ENCODE measurements at places on chromosomes 12 and 14. TPM values are rescaled to one million over a fixed set of nuclear protein-coding genes. Genes with fewer than 3 reads are reported as not detected.

GRCh38 chr12:111759271-111759670, 7.5 kb upstream of the ALDH2 start:
- DNase-seq = no peak

DEGS2 gene
- polyA plus RNA-seq = 3.5 TPM

COCH gene
- polyA plus RNA-seq = 1.6 TPM

GRCh38 chr14:99261912-99262787, 9.8 kb downstream of the BCL11B start:
- DNase-seq = no peak

GPR137C gene
- polyA plus RNA-seq = 9.1 TPM

RFX4 gene
- polyA plus RNA-seq = not detected

CLEC9A gene
- 1.3 TPM for polyA plus RNA-seq

- no peak for DNase-seq
Observed at GRCh38 chr14:37637341-37637740, 41.9 kb downstream of the TTC6 start.

RNF31 gene
- polyA plus RNA-seq = 55.7 TPM

- no peak for DNase-seq
Observed at GRCh38 chr14:51160871-51161270, 66.0 kb upstream of the TRIM9 start.

DNA sequence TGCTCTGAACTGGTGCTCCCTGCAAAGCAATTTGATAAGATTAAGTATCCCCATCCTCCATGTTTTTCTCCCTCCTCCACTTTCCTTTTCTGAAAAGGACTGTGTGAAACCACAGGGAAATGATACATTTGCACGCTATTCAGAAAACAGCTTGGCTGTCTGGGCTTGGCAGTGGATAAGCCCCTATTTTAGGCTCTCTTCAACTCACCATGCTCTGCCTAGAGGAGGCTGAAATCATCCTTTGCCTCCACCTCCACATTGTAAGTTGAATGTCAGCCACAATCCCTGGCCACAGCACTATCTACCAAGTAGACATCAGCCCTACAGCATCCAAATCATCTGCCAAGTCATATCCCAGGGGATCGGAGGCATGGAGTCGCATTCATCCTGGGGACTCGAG, 642.3 kb downstream of the RPS29 start:
- DNase-seq = no peak

- no peak for DNase-seq
Observed at GRCh38 chr12:115895247-115895646, 382.2 kb downstream of the MED13L start.

IRAK3 gene
- 31.6 TPM for polyA plus RNA-seq

- no peak for DNase-seq
Observed at GRCh38 chr14:21169573-21169972, 13.7 kb upstream of the OR5AU1 start.

DNA sequence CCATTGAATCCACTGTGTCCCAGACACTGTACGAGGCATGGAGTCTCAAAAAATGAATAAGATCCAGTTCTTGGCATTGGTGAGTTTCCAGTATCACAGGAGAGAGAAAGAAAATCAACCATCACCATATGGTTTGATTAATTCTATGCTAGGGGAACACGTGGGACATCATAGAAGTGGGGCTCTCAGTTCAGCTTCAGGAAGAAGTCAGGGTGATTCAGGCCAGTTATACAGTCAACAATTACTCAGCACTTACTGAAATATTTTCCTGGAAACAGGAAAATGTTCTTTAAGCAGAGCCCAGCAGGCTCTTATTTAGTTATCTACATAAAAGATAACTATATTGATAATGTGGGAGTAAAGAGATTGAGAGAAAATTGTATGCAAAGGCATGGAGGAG, 407.2 kb downstream of the NOVA1 start:
- DNase-seq = no peak

- no peak for DNase-seq
Observed at GRCh38 chr12:29160230-29160629, 11.2 kb downstream of the FAR2 start.

- DNase-seq = no peak
Observed at GRCh38 chr14:37620856-37621255, 25.4 kb downstream of the TTC6 start.

- DNase-seq = no peak
Observed at GRCh38 chr12:11568762-11569478, 80.6 kb upstream of the ETV6 start.

- no peak for DNase-seq
Observed at GRCh38 chr14:99531251-99532096, 50.3 kb downstream of the CCNK start.

GPR65 gene
- polyA plus RNA-seq = 0.78 TPM

NUP37 gene
- polyA plus RNA-seq = 32.7 TPM

DNA sequence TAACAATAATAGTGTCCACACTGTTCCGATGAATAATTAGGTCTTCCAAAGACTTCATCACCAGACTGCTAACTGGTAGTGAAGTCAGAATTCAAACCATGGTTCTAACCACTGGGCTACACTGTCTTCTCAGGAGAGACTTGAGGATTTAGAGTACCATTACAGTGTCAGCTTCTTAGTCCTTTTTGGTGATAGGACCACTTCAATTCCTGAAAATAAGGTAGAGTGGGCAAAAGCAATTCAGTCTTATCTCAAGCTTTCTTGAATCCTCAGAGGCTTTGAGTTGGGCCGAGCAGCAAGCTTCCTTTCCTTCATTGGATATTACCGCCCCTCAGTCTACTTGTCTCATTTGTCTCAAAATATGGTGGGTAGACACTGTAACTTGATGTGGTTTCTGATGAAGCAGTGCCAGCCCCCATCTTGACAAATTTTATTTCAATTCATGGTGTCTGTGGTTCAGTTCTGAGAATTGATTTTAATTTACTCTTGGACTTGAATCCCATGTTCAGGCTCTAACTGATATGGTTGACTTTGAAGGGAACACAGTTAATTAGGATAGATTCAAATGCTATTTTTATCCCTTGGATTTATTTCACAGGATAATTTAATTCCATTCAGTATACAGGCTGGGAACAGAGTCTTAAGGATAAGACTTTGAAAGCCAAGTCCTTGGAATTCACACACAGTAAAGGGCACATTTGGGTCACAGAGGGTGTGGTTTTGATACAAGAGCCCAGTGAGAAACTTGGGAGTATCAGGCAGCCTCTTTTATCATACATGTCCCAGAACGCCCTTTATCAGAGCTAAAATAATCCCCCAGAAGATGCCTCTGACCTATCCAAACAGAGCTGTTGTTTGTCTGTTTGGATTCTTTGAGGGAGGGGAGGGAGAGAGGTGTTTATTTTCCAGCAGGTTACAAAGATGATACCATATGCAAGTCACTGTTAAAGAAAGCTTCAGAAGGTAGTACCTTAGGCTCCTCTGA, 167.3 kb downstream of the PRKCH start:
- DNase-seq = no peak

DNA sequence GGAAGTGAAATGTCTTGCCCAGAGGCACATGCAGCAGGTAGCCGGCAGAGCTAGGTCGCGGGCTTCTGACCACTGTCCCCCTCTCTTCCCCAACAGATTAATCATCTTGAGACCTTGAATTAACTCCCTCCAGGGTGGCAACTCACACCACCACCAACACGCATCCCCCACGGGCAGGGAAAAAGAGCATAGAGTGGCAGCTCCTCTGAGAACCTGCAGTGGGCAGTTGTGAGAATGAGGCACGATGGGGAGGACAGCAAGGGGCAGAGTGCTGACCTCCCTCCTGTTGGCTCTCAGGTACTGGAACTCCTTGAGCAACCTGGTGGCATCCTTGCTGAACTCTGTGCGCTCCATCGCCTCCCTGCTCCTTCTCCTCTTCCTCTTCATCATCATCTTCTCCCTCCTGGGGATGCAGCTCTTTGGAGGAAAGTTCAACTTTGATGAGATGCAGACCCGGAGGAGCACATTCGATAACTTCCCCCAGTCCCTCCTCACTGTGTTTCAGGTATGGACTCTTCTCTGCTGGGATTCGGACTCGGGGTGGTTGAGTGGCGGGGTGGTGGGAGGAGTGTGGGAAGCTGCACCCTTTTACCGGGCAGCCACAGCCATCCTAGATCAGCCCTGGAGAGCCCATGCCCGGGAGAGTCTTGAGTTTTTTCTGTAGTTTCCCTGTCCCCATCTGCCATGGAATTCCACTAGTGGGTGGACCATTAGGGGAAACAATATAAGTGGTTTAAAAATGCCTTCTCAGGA, 213.3 kb upstream of the FKBP4 start:
- DNase-seq = no peak
